ENCODE measurements at places on chromosomes 6 and 20.

DNA sequence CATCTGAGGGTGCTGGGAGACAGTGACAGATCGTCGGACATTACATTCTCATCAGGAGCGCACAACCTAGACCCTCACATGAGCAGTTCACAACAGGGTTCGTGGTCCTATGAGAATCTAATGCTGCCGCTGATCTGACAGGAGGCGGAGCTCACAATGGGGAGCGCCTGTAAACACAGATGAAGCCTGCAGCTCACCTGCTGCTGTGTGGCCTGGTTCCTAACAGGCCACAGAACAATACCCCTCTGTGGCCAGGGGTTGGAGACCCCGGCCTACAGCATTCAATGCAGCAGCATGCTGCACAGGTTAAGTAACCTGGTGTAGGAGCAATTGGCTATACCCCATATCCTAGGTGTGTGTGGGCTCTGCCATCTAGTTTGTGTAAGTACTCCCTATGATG, 19.5 kb downstream of the ANKRD60 start:
- no peak for DNase-seq

DNA sequence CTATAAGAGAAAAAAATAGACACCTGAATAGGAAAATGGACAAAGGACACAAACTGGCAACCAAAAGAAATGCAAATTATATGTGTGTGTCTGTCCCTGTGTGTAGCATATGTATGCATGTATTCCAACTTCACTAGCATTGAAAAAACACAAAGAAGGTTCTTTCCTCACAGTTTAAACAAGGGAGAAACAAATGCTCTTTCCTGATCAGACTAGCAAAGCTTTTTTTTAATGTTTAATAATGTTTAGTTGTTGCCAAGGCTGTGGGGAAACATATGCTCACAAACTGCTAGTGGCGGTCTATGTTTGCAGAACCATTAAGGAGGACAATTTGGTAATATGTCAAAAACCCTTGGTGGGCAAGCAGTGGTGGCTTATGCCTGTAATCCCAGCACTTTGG, 22.4 kb downstream of the SMLR1 start:
- no peak for DNase-seq

GRCh38 chr6:67541586-67541985, 1093.5 kb upstream of the ADGRB3 start:
- no peak for DNase-seq

GRCh38 chr20:62995481-62995880, 11.3 kb downstream of the BHLHE23 start:
- no peak for DNase-seq

DNA sequence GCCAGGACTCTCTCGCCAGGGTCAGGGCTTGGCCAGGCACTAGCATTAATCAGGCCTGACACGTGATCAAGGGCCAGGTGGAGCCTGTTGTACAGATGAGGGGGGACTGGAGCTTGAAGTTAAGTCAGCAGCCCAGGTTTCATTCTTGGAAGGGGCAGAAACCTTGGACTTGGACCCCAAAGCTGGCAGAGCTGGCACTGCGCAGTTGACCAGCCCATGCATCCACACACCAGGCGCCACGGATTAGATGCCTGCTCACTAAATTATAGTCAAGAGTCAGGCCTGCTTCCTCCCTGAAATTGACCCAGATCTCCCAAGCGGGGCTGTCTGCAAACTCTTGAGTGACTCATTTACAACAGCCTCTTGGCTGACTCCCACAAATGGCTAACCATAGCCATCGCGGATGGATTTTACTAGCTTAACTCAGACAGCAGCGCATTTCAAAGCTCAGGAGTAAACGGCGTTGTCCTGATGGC, 4.1 kb upstream of the TAF4 start:
- no peak for DNase-seq

- no peak for DNase-seq
Observed at GRCh38 chr6:164034602-164035140, 620.2 kb downstream of the QKI start.

DNA sequence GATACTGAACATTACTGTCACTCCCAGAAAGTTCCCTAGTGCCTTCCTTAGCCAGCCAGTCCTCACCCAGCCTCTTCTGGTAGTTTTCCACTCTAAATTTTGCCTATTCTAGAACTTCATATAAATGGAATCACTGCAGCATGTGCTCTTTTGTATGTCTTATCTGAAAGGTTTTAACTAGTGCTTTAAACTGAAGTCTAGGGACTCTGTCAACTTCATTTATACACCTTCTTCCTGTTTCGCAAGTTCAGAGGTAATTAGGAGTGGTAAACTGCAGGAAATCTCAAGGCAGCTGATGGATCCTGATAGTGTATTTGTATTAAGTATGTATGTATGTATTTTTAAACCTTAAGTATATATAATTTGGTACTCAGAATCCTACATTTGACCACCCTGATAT, 94.3 kb downstream of the TCP11 start:
- no peak for DNase-seq

GRCh38 chr20:63317601-63318291, 24.8 kb downstream of the COL20A1 start:
- DNase-seq, result no peak

DNA sequence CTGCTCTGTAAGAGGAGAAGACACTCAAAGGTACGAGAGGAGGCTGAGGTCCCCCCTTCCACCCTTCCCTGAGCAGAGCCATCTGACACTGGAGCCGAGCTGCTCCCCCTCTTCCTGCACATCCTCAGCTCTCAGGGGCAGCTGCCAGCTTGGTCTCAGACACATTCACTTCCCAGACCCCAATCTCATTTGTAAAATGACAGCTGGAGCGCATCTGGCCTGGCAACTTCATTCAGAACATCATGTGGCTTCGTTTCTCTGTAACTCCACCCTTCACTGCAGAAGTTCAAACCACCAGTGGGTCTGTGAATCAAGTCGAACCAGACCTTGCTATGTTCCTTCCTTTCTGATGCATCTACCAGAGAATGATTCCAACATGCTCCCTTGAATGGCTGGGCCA, 145.6 kb upstream of the CDH4 start:
- DNase-seq, result no peak

GRCh38 chr6:30234356-30234755, 21.1 kb upstream of the TRIM26 start:
- no peak for DNase-seq

- DNase-seq, result no peak
Observed at GRCh38 chr20:38447251-38447661, 12.1 kb upstream of the SNHG17 start.

- DNase-seq, result no peak
Observed at GRCh38 chr6:66568271-66568670, 861.2 kb upstream of the EYS start.

DNA sequence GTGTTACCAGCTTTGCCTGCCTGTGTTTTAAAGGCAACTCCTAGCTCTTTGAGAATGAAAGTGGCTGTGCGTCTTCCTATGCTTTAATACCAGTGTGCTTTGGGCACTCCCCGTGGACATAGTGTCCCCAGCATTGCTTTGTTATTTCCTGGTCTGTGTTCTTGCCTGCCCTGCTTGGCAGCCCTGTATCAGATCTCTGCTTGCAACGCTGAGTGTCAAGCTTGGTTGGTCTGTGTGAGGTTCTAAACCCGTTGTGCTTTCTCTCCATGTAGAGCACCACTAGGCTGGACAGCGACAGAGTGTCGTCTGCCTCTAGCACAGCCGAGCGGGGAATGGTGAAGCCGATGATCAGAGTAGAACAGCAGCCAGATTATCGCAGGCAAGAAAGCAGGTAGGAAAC, 80.2 kb downstream of the AFDN start:
- DNase-seq, result no peak

Measured in hematopoietic multipotent progenitor cell treated with erythropoietin and hydrocortisone succinate and interleukin-3 and kit ligand, for 8 days (in vitro differentiated cells).